DMS153 (cell line): ENCODE measurements at places on chromosomes 3 and 15.
A peak's percentile ranks its signal among the peaks of the same experiment; 100 is the strongest.

- DNase-seq, result peak; percentile 65
Observed at GRCh38 chr3:116863822-116864589, 154.4 kb downstream of the TUSC7 start.

- peak; percentile 41 for DNase-seq
Observed at GRCh38 chr3:178802993-178803693, 266.9 kb downstream of the KCNMB2 start.

DNA sequence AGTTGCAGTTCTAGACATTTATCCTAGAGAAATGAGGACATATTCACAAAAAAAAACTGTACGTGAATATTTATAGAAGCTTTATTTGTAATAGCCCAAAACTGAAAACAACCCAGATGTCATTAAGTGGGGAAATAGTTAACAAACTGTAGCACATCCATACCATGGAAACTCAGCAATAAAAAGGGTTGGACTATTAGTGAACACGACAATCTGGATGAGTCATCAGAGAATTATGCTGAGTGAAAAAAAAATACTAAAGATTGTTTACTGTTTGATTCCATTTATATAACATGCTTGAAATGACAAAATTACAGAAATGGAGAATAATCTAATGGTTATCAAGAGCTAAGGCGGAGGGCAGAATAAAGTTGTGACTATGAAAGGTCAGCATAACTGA, 59.5 kb downstream of the CPA3 start:
- no peak for DNase-seq

DNA sequence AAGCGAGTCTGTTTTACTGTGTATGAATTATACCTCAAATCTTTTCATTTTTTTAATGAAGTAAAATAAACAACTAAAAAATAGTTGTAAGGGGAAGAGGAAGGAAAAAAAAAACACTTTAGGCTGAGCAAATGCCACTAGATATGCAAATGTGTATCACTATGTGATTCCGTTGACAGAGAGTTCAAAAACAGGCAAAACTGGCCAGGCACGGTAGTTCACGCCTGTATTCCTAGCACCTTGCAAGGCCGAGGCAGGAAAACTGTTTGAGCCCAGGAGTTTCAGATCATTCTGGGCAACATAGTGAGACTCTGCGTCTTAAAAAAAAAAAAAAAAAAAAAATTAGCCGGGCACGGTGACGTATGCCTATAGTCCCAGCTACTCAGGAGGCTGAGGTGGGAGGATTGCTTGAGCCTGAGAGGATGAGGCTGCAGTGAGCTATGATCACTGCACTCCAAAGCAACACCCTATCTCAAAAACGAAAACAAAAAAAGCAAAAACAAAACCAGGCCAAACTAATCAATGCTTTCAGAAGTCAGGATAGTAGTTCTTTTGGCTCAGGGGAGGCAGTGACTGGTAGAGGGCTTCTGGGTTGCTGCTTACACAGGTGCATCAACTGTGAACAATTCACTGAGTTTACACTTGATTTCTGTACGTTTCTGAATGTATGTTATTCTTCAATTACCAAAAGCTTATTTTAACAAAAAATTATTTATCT, 7.4 kb downstream of the PRC1 start:
- DNase-seq, result no peak

GRCh38 chr3:128709038-128709437, 16.9 kb upstream of the RAB7A start:
- DNase-seq, result no peak

DNA sequence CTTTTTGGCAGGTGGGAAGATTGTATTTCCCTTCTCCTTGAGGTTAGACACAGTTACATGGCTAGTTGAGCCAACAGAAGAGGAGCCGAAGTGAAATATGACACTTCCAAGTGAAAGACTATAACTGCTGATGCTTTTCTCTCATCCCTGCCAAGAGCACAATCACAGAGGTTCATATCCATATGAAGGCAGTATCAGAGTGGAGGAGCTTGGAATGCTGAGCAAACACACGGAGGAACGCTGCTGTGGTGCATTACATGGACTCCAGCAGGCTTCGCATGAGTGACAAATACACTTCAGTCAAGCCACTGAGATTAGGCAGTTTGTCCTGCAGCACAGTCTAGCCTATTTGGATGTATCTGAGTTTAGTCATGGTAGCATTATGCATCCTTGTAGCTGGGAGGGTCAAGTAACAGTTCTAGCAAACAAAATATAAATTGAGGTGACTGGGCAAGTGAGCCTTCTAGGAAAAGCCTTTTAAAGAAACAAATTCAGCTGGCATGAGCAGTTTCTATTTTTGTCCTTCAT, 5.4 kb downstream of the IQCF6 start:
- DNase-seq, result no peak

DNA sequence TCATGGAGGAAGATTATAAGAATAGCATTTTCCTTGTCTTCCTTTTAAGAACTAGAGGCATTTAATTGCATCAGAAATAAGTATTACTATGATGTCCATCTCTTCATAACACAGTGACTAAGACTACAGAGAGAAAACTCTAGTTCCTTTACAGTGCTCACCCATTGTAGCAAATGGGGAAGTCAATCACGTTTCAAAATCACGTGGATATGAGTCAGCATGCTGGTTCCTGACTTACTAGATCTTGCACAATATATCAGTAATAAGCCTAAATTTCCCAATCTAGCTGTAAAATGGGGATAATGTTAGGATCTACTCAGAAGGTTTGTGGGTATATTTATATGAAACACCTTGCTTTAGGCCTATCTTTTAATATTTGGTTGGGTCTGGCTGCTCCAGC, 254.8 kb upstream of the EOMES start:
- no peak for DNase-seq

GRCh38 chr15:58462547-58462946, 30.8 kb downstream of the LIPC start:
- peak; percentile 37 for DNase-seq

DNA sequence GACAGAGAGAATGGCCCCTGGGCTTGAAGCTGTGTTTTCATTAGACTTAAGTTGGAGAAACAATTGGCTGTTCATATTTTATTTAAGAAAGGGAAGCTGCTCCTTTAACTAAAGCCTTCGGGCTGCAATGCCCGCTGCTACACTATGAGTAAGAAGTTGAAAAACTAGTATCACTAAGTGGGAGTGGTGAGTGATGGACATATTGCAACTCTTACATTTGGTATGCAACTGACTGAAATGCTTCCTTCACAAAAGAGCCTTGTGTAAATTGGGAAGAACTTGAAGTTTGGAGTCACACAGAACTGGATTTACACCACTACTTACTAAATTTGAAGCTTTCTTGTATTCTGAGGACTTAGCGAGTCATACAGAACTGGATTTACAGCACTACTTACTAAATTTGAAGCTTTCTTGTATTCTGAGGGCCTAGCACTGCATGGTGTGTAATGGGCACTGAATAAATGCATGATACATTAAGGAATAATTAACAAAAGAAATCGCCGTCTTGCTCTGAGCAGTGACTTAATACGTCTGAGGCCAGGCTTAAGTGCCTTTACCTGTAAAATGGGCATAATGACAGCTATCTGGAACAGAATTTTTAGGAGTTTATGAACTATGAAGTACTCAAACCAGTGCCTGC, 149.5 kb downstream of the RYR3 start:
- no peak for DNase-seq

GRCh38 chr15:66907826-66908743, 157.3 kb upstream of the SMAD3 start:
- DNase-seq, result no peak

- DNase-seq, result no peak
Observed at GRCh38 chr3:71006810-71007785, 576.4 kb downstream of the FOXP1 start.

DNA sequence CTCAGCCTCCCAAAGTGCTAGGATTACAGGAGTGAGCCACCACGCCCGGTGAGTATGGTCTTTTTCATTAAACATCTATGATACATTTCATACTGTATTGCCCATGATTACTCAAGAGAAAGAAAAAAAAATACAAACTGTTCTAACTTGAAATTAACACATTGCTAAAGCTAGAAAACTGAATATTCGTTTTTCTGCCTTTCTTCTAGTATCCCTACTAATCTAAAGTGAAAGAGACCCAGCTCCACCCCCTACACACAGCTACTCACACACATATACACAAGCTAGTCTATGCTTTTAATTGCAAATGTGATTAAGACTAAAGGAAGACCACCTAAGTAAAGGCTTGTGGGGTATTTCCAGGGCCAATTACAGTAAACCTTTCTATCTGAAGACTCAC, 43.1 kb downstream of the INO80 start:
- no peak for DNase-seq

GRCh38 chr3:171948674-171949073, 90.7 kb upstream of the FNDC3B start:
- no peak for DNase-seq
